Effector memory CD8-positive, alpha-beta T cell (primary cell): ENCODE measurements at places on chromosomes 2 and 18.
A peak's percentile ranks its signal among the peaks of the same experiment; 100 is the strongest.

GRCh38 chr2:157337978-157338377, 12.4 kb upstream of the ERMN start:
- no peaks in the 10 kb centered on the region for H3K36me3 ChIP-seq
- no peak overlapping the region for H3K27ac ChIP-seq
- no peak for DNase-seq
- H3K27me3 ChIP-seq: no peaks in the 10 kb centered on the region

DNA sequence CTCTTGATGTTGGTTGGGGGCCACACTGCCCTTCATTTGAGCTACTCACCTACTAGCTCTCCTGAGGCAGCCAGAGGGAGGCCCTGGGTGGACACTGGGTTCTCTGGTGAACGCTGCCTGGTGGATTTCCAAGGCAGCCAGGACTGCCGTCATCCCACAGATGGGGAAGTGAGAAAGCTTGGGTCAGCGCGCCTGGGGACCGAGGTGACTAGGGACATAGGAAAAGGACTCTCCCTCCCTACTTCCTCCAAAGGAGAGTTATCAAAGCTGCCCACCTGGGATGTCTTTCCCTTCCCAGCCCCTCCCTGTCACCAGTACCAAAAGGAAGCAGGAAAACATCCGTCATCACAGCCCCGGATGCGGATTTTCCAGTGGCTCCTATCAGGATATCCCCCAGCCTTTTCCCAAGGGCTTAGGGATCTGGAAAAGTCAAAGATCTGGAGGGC, 3.8 kb upstream of the SEMA4C start:
- H3K27ac ChIP-seq: peak overlapping the region; percentile 56
- no peak for DNase-seq
- H3K27me3 ChIP-seq: no peaks in the 10 kb centered on the region
- H3K36me3 ChIP-seq: peaks cover 10% of the 10 kb centered on the region
- H3K4me1 ChIP-seq: peaks cover 21% of the 10 kb centered on the region
- H3K4me3 ChIP-seq: no peak overlapping the region

- peak overlapping the region; percentile 21 for H3K4me3 ChIP-seq
- H3K27me3 ChIP-seq: no peaks in the 10 kb centered on the region
- H3K27ac ChIP-seq: no peak overlapping the region
- H3K4me1 ChIP-seq: peaks cover 16% of the 10 kb centered on the region
Observed at GRCh38 chr2:127047716-127048617, 59.0 kb downstream of the BIN1 start.

GRCh38 chr2:30034052-30034775, 112.6 kb upstream of the YPEL5 start:
- H3K36me3 ChIP-seq: no peaks in the 10 kb centered on the region
- H3K4me3 ChIP-seq: no peak overlapping the region
- no peaks in the 10 kb centered on the region for H3K4me1 ChIP-seq
- no peak overlapping the region for H3K27ac ChIP-seq

GRCh38 chr18:50115095-50115494, 79.9 kb downstream of the MYO5B start:
- H3K27ac ChIP-seq: no peak overlapping the region
- H3K4me1 ChIP-seq: no peaks in the 10 kb centered on the region
- peaks cover 81% of the 10 kb centered on the region for H3K27me3 ChIP-seq
- DNase-seq: no peak
- no peaks in the 10 kb centered on the region for H3K36me3 ChIP-seq
- H3K4me3 ChIP-seq: no peak overlapping the region

- no peaks in the 10 kb centered on the region for H3K4me1 ChIP-seq
- H3K4me3 ChIP-seq: no peak overlapping the region
- no peak for DNase-seq
- H3K36me3 ChIP-seq: no peaks in the 10 kb centered on the region
Observed at GRCh38 chr18:995629-996028, 91.0 kb downstream of the ADCYAP1 start.

DNA sequence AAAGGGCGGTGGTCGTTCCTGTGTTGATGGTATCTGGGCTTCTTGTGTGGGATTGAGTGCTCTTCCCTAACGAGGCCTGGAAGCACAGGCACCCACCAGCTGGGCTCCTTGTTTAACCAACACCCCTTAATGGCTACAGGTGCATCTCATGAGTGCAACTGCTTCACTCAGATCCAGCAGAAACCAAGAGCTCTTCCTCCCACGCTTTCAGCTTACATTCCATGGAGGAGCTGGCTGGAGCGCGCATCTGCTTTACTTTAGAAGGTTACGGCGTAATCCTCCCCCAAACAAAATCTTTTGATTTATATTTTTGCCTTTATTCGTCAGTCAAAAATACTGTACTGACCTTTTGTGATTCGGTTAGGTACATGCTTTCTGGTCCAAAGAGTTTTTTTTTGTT, 174.7 kb downstream of the LTBP1 start:
- H3K27ac ChIP-seq: no peak overlapping the region
- no peak for DNase-seq
- H3K27me3 ChIP-seq: peaks cover 20% of the 10 kb centered on the region
- no peaks in the 10 kb centered on the region for H3K4me1 ChIP-seq
- no peaks in the 10 kb centered on the region for H3K36me3 ChIP-seq
- H3K4me3 ChIP-seq: no peak overlapping the region

DNA sequence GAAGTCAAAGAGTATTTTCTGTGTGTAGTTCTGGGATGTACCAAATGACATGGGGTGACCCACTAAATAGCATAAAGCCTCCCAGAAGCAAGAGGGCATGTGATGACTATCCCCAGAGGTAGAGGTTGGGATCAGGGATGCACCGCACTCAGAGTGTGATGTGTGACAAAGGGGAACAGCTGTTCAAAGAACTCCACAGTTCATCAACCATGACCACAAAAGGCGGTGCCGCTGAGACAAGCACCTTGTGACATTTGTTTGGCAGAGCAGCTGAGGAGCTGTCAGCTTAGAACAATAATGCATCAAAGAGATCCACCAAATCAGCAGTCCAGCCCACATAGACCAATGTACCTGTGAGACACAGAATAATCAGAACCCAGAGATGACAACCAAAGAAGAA, 81.3 kb downstream of the VWC2L start:
- no peaks in the 10 kb centered on the region for H3K4me1 ChIP-seq
- H3K4me3 ChIP-seq: no peak overlapping the region
- H3K36me3 ChIP-seq: no peaks in the 10 kb centered on the region
- no peak overlapping the region for H3K27ac ChIP-seq
- no peaks in the 10 kb centered on the region for H3K27me3 ChIP-seq

DNA sequence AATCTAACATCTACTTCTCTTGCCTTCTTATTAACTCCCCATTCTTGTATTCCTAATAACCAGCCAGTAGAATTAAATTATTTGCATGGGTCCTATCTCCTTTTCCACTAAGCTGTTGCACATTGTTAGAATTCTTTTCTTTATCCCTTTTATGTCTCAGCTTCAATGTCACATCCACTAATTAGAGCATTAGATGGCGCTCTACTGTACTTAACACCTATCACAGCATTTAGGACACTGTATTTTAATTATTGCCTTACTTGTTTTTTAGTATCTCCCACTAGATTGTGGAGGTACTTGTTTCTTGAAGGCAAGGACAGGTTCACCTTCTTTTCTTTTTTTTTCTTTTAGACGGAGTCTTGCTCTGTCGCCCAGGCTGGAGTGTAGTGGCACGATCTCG, 3.8 kb downstream of the LIPT1 start:
- peaks cover 28% of the 10 kb centered on the region for H3K4me1 ChIP-seq
- DNase-seq: no peak
- no peak overlapping the region for H3K27ac ChIP-seq
- H3K27me3 ChIP-seq: no peaks in the 10 kb centered on the region
- peaks cover 42% of the 10 kb centered on the region for H3K36me3 ChIP-seq
- H3K4me3 ChIP-seq: no peak overlapping the region

- H3K27me3 ChIP-seq: peaks cover 5% of the 10 kb centered on the region
- H3K4me1 ChIP-seq: no peaks in the 10 kb centered on the region
- H3K27ac ChIP-seq: no peak overlapping the region
- DNase-seq: no peak
- no peaks in the 10 kb centered on the region for H3K36me3 ChIP-seq
Observed at GRCh38 chr2:191607096-191607495, 70.8 kb upstream of the NABP1 start.
